ENCODE measurements at places on chromosomes 7 and 10.

- no peak for DNase-seq
Observed at GRCh38 chr10:63268149-63268797, 135.1 kb downstream of the NRBF2 start.

GRCh38 chr10:48792687-48793096, 108.0 kb downstream of the WDFY4 start:
- no peak for DNase-seq

DNA sequence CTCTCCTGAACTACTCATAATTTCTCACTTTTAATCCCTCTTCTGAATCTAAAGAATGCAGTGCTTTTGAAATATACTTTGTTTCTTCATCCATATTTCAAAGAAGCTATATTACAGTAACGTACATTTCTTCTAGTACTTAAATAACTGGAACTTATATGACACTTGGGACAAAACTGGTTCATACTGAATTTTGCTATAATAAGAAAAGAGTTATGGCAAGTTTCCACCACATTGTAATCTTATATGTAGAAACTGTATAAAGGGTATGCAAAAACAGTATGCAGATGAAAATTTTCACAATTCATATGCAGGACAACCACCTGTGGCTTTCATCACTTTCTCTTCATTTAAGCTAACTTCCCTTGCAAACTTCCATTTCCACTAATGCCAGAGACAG, 785.7 kb downstream of the CNTNAP2 start:
- DNase-seq: no peak

DNA sequence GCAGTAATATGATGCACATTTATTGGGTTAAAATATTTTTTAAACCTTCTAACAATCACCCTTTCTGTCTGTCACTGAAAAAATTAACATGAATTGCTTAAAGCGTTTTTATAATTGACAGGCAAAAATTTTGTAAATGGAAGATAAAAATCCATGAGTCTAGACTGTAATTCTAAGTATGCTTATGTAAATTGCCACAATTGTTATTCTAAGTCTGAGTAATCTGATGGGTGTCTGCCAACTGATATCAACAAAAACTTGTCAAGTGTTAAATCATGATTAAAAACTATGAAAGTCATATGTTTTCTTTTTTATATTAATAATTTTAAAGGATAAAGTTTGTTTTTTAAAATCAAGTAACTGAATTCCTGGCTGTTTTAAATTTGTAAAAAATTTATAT, 208.2 kb downstream of the CDK14 start:
- no peak for DNase-seq

GRCh38 chr7:55375237-55375636, 10.1 kb downstream of the LANCL2 start:
- DNase-seq: no peak

- DNase-seq: no peak
Observed at GRCh38 chr10:98028168-98028770, 2.2 kb downstream of the CRTAC1 start.
